ENCODE measurements at places on chromosomes 13 and 19. TPM values are rescaled to one million over a fixed set of nuclear protein-coding genes. Genes with fewer than 3 reads are reported as not detected.
A peak's percentile ranks its signal among the peaks of the same experiment; 100 is the strongest.

FLT1 gene
- 27.4 TPM for total RNA-seq

SHKBP1 gene
- total RNA-seq = 155 TPM

FCGBP gene
- 4.9 TPM for total RNA-seq

GRCh38 chr13:73401769-73402168 lies 343.0 kb downstream of the KLF5 start:
- no peaks in the 10 kb centered on the region for H3K27me3 ChIP-seq
- H3K27ac ChIP-seq = no peak overlapping the region
- H3K36me3 ChIP-seq = no peaks in the 10 kb centered on the region
- H3K4me1 ChIP-seq = no peaks in the 10 kb centered on the region

- peaks cover 18% of the 10 kb centered on the region for H3K4me1 ChIP-seq
- DNase-seq = no peak
- H3K4me3 ChIP-seq = no peak overlapping the region
- H3K27me3 ChIP-seq = peaks cover 32% of the 10 kb centered on the region
Observed at GRCh38 chr13:30926781-30927180, 5.7 kb upstream of the TEX26 start.

- H3K4me1 ChIP-seq = peaks cover 9% of the 10 kb centered on the region
- no peak for DNase-seq
- no peak overlapping the region for H3K4me3 ChIP-seq
- H3K27me3 ChIP-seq = peaks cover 21% of the 10 kb centered on the region
- no peaks in the 10 kb centered on the region for H3K36me3 ChIP-seq
Observed at GRCh38 chr19:35670686-35671085, 4.4 kb downstream of the UPK1A start.

GRCh38 chr19:13090511-13091231 lies 12.0 kb downstream of the LYL1 start:
- H3K36me3 ChIP-seq = no peaks in the 10 kb centered on the region
- peaks cover 5% of the 10 kb centered on the region for H3K27me3 ChIP-seq
- H3K4me1 ChIP-seq = peaks cover 3% of the 10 kb centered on the region
- DNase-seq = no peak

DNA sequence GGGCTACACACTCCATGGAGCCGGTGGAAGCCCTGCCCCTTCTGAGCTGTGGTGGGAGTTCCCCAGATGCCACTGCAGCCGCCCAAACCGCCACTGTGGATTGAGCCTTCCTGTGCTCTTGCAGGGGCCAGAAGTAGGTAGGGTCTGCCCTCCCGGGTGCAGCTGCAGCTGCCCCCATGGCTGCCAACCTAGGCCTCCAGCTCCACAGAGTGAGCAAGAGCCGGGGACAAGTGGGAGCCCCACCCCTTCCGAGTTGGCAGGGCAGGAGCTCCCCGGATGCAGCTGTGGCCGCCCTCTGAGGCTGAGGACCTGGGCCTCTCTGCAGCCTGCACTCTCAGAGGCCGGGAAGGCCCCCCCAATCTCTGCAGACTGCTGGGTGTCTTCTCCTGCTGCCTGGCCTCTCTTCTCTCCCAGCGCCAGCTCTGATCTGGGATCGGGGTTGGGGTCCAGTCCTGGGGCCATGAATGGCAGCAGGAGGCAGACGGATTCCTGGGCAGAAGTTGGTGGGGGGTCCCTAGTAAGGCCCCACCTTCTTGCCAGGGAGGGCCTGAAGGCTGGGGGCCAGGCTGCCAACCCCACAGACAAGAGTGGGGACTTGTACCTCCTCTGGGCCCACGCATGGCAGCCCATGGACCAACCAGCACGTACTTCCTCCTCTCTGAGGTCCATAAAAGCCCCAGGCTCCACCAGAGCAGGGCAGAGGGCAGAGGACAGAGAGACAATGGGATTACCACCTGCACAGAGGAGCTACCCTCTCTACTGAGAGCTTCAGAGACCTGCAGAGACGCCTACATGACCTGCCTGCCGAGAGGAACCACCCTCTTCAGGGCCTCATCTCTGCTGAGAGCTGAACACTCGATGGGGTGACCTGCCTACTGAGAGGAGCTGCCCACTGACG lies 28.9 kb downstream of the AP2S1 start:
- H3K36me3 ChIP-seq = no peaks in the 10 kb centered on the region
- no peaks in the 10 kb centered on the region for H3K27me3 ChIP-seq
- no peak overlapping the region for H3K4me3 ChIP-seq
- peaks cover 27% of the 10 kb centered on the region for H3K4me1 ChIP-seq
- H3K27ac ChIP-seq = peak overlapping the region; percentile 37

DNA sequence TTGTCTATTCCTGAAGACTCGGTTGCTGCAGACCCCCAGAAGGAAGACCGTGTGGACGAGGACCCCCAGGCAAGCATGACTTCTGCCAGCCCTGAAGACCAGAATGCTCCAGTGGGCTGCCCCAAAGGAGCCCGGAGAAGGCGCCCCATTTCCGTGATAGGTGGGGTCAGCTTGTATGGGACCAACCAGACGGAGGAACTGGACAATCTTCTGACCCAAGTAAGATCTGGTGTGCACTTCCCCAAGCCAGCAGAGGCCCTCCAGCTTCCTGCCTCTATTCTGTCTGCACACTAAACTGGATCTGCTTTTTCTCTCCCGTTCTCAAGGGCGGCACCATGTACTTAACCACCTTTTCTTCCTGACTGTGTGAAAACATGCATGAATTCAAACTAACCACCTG lies 59.8 kb upstream of the C1QTNF9 start:
- no peak for DNase-seq
- peak overlapping the region; percentile 95 for H3K4me3 ChIP-seq
- H3K27ac ChIP-seq = peak overlapping the region; percentile 96
- no peaks in the 10 kb centered on the region for H3K27me3 ChIP-seq
- H3K36me3 ChIP-seq = peaks cover 27% of the 10 kb centered on the region

RINL gene
- 85.8 TPM for total RNA-seq

- no peaks in the 10 kb centered on the region for H3K4me1 ChIP-seq
- H3K36me3 ChIP-seq = no peaks in the 10 kb centered on the region
- no peak overlapping the region for H3K4me3 ChIP-seq
- H3K27me3 ChIP-seq = peaks cover 2% of the 10 kb centered on the region
Observed at GRCh38 chr13:108575430-108575829, 54.0 kb upstream of the MYO16 start.

DNA sequence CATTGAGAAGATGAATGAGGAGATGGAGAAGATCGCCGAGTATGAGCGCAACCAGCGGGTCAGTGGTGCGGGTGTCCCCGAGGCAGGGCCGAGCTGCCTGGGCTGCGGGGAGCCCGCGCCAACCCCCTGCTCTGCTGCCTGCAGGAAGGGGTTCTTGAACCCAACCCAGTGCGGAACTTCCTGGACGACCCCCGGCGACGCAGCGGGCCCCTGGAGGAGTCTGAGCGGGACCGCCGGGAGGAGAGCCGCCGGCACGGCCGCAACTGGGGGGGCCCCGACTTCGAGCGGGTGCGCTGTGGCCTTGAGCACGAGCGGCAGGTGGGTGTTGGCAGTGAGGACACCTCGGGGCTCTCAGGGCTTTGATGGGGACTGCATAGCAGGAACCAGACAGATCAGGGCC lies 8.3 kb downstream of the CCDC9 start:
- no peak for DNase-seq
- peaks cover 47% of the 10 kb centered on the region for H3K36me3 ChIP-seq
- H3K4me1 ChIP-seq = peaks cover 2% of the 10 kb centered on the region
- H3K4me3 ChIP-seq = no peak overlapping the region

DNA sequence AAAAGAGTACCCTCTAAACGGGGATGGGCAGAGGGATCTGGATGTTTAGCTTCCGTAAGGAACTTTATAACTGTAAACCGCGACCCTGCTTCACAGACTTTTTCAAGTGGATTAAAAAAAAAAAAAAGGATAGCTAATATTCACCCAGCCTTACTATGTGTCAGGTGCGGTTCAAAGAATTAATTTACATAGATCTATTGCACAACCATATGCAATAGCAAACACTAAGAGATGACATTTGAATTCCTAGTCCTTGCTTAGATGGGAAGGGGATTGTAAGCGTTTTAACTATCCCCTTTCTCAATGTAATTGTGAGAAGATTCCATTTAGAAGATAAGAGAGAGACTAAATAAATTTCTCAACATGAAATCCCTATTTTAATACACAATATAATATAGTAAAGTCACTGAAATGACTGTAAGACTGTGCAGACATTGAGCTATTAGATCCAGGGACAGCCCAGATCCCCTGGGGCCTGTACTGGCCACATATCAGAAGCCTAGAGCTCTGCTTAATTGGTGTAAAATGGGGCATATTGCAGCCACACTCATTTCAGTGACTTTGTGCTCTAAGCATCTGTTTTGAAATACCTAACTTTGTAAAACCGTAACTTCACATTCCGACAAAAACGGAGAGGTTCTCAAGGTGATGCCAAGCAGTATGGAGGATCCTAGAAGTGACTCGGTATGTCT lies 13.6 kb downstream of the LATS2 start:
- H3K4me1 ChIP-seq = peaks cover 3% of the 10 kb centered on the region
- DNase-seq = no peak
- H3K4me3 ChIP-seq = no peak overlapping the region
- no peaks in the 10 kb centered on the region for H3K36me3 ChIP-seq
- H3K27ac ChIP-seq = no peak overlapping the region
- peaks cover 2% of the 10 kb centered on the region for H3K27me3 ChIP-seq

DNA sequence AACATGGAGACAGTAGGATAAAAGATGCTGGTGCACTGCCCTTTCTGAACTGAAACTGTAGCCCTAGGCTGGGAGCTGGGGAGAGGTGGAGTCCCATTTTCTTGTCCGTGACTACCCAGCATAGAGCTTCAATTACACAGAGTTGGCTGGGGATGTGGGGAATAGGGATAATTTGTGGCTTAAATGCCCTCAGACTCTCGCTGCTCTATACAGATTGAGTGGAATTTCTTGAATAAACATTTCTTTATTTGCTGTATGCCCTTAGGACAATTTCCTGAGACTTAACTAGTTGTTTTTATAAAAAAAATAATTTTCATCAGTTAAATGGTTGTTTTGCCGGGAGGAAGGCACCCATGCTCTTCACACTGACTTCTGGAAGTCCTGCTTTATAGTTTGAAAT lies 7.2 kb downstream of the IGFL2 start:
- no peaks in the 10 kb centered on the region for H3K36me3 ChIP-seq
- no peak for DNase-seq
- no peak overlapping the region for H3K27ac ChIP-seq
- H3K4me1 ChIP-seq = no peaks in the 10 kb centered on the region
- no peak overlapping the region for H3K4me3 ChIP-seq
- peaks cover 51% of the 10 kb centered on the region for H3K27me3 ChIP-seq

C1QTNF9B gene
- not detected for total RNA-seq

GRCh38 chr13:27308941-27309340 lies 38.3 kb downstream of the RASL11A start:
- H3K27ac ChIP-seq = no peak overlapping the region
- peaks cover 17% of the 10 kb centered on the region for H3K4me1 ChIP-seq
- no peak overlapping the region for H3K4me3 ChIP-seq
- H3K36me3 ChIP-seq = no peaks in the 10 kb centered on the region

TMEM221 gene
- total RNA-seq = not detected

- H3K4me3 ChIP-seq = no peak overlapping the region
- H3K27ac ChIP-seq = no peak overlapping the region
Observed at GRCh38 chr19:41214161-41214560, 4.9 kb upstream of the AXL start.

DNA sequence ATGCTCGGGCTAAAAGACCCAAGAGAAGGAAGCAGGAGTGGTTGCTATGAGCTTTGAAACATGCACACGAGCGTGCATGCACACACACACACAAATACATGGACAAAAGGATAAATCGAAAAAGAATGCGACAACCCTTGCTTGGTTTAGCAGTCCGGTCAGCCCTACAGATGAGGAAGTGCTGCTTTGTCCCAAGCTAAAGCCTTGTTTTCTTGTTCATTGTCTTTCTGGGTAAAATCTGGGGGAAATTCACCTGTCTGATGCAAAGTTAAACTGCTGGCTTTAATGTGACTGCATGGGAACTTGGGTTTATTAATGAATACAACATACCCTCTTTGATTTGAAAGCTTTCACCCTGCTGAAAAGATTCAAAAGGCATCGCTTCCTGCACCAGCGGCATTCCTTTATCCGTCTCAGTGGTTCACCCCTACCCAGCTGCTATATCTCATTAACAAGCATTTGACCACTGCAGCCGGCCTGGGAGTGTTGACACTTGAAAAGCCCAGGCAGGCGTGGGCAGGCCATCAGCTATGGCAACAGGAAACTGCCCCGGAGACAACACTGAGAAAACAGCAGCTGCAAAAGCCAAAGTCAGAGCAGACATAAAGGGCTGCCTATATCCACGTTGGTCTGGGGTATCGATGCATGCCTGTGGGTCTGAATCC lies 301.7 kb downstream of the NDFIP2 start:
- DNase-seq = no peak
- H3K27ac ChIP-seq = no peak overlapping the region
- H3K27me3 ChIP-seq = no peaks in the 10 kb centered on the region
- no peak overlapping the region for H3K4me3 ChIP-seq
- H3K4me1 ChIP-seq = no peaks in the 10 kb centered on the region

KLHL1 gene
- total RNA-seq = not detected

GPR183 gene
- 51.9 TPM for total RNA-seq

- H3K27me3 ChIP-seq = peaks cover 30% of the 10 kb centered on the region
- H3K27ac ChIP-seq = no peak overlapping the region
Observed at GRCh38 chr19:30684613-30685012, 312.4 kb downstream of the ZNF536 start.

LHB gene
- 0.51 TPM for total RNA-seq

GRCh38 chr13:81610644-81611043 lies 1269.7 kb upstream of the SPRY2 start:
- DNase-seq = no peak
- H3K27me3 ChIP-seq = no peaks in the 10 kb centered on the region
- no peak overlapping the region for H3K4me3 ChIP-seq

APC2 gene
- 0.14 TPM for total RNA-seq

GRCh38 chr19:19782783-19783182 lies 38.8 kb downstream of the ZNF506 start:
- peaks cover 78% of the 10 kb centered on the region for H3K36me3 ChIP-seq
- H3K4me1 ChIP-seq = peaks cover 48% of the 10 kb centered on the region
- no peaks in the 10 kb centered on the region for H3K27me3 ChIP-seq
- peak overlapping the region; percentile 70 for H3K27ac ChIP-seq
- no peak overlapping the region for H3K4me3 ChIP-seq

TTC9B gene
- not detected for total RNA-seq

ZNF878 gene
- 1.1 TPM for total RNA-seq

MAP2K2 gene
- 108 TPM for total RNA-seq

GRCh38 chr13:91184244-91184926 lies 163.1 kb upstream of the MIR17HG start:
- H3K4me3 ChIP-seq = no peak overlapping the region
- H3K36me3 ChIP-seq = no peaks in the 10 kb centered on the region
- H3K4me1 ChIP-seq = no peaks in the 10 kb centered on the region
- no peak for DNase-seq
- no peak overlapping the region for H3K27ac ChIP-seq

- no peaks in the 10 kb centered on the region for H3K36me3 ChIP-seq
- peaks cover under 1% of the 10 kb centered on the region for H3K4me1 ChIP-seq
- no peak for DNase-seq
- H3K27me3 ChIP-seq = peaks cover 11% of the 10 kb centered on the region
Observed at GRCh38 chr13:111508902-111509509, 188.6 kb downstream of the TEX29 start.

AKAP11 gene
- 39.4 TPM for total RNA-seq
